ENCODE measurements at places on chromosomes 4 and X.

- DNase-seq = no peak
Measured at GRCh38 chrX:117839544-117839943, 277.1 kb downstream of the KLHL13 start.

- DNase-seq = no peak
Measured at GRCh38 chrX:74534569-74535038, 79.8 kb downstream of the RLIM start.

DNA sequence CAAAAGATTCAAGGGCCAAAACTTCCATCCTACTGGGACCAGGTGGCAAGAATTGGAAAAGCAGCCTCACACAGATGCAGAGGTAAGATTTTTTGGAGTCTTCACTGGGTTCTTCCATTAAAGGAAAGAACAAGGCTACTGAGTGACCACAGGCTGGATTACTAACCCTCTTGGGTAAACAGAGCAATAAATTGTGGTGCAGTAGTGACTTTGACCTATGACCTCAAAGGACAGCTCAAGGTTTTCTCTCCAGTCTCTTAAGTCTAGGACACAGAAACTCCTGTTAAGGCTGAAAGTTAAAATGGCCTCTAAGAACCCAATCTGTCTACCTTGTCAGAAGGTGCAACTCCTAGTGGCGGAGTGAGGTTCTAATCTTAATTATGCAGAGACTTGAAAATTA is 464.9 kb downstream of the SMARCA1 start:
- no peak for DNase-seq

- no peak for DNase-seq
Measured at GRCh38 chrX:13545726-13546125, 23.7 kb upstream of the EGFL6 start.

DNA sequence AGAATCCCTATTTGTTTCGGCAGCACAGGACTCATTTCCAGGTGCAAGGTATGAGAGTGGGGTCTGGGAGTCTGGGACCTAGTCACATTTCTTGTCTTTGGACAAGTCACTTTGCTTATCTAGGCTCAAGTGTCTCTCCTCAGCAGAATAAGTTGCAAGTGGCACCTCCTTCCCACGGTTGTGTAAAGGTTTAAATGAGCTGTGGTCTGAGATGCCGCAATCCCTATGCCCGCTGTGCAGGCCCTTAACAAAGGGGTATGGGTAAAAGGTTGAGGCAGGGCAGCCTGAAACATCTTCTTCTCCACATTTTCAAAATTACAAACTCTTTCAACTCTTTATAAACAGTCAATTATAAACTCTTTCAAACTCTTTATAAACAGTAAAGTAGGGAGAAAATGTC is 93.7 kb downstream of the RTL5 start:
- DNase-seq = no peak

- no peak for DNase-seq
Measured at GRCh38 chr4:74278490-74278889, 29.8 kb upstream of the EPGN start.

DNA sequence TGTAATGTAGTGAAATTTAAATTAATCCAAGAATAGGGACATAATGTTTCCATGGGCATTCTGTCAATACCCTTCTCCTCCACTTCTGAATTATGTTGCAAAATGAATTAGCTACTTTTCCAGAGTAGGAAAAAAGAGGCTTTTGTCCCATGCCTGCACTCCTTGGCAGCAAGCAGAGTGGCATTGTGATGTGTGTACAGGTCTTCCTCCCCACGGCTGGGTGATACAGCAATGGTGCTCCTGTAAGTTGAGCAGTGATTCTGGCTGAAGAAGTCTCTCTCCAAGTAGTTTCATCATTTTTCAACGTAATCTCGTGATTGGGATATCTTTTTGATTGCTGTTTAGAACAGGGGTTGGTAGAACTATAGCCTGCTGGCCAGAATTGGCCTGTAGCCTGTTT is 59.9 kb downstream of the KIT start:
- no peak for DNase-seq

DNA sequence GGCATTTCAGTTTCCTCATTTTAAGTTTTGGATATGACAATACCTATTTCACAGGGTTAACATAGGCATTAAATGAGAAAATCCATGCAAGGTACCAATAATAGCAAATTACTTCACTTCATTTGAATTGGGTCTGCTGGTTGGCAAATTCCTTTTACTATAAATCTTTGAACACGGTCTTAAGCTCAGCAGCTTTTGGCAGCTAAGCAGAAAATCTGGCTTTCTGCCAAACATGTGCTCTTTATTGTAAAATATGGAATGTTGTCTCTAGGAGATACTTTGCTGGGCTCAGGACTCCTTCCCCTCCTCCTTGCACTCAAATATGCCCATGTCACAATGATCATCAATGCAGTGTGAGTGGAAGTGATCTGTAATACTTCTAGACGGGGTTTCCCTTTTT is 16.8 kb upstream of the DMP1 start:
- no peak for DNase-seq

- no peak for DNase-seq
Measured at GRCh38 chr4:163556177-163556576, 61.7 kb downstream of the TMA16 start.
